ENCODE measurements at places on chromosomes 7 and 10.

- DNase-seq: no peak
Measured at GRCh38 chr7:5550385-5550784, 126.8 kb upstream of the TNRC18 start.

DNA sequence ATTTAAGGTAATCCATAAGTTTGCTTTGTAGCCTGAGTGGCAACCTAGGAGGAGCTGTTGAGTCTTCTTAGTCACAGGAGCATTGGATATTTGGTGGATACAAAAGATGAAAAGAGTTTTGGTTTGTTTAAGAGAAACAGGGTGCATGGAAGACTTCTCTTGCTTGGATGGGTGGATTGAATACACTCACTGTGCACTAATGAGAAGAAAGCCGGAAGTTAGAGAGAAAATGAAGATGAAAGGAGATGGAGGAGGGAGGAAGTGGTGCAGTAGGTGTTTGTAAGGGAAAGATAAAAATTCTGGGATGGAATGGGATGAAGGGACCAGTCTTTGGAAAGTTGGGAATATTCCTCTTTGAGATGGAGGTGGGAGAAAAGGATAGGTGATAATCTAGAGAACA is 7.7 kb downstream of the MDFIC start:
- DNase-seq: no peak

DNA sequence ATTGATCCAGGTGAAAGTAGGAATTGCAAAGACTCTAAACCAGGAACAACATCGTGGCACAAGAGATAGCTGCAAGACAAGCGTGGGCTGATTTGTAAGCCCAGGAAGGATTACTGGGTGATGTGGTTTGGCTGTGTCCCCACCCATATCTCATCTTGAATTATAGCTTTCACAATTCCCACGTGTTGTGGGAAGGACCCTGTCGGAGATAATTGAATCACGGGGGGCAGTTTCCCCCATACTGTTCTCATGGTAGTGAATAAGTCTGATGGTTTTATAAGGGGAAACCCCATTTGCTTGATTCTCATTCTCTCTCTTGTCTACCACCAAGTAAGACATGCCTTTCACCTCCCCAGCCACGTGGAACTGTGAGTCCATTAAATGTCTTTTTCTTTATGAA is 59.5 kb downstream of the ST8SIA6 start:
- no peak for DNase-seq

GRCh38 chr10:659688-660141 is 29.8 kb downstream of the DIP2C start:
- DNase-seq: no peak

- no peak for DNase-seq
Measured at GRCh38 chr7:77419102-77419501, 3.0 kb upstream of the GSAP start.

DNA sequence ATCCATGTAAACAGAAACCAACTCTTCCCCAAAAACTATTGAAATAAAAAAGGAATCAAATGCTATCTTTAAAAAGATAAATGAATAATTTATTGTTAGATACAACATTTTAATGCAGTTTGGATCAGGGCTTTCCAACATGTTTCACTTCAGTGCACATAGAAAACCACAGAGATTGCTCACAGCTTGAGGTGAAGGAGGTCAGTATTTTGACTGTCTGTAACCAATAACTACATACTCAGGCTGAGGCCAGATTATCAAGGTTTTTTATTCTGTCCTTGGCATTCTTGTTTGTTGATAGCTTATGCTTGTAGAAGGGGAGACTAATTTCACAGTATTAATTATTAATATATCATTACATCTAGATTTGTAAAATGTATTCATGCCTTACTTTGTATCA is 195.5 kb downstream of the PRKG1 start:
- no peak for DNase-seq

DNA sequence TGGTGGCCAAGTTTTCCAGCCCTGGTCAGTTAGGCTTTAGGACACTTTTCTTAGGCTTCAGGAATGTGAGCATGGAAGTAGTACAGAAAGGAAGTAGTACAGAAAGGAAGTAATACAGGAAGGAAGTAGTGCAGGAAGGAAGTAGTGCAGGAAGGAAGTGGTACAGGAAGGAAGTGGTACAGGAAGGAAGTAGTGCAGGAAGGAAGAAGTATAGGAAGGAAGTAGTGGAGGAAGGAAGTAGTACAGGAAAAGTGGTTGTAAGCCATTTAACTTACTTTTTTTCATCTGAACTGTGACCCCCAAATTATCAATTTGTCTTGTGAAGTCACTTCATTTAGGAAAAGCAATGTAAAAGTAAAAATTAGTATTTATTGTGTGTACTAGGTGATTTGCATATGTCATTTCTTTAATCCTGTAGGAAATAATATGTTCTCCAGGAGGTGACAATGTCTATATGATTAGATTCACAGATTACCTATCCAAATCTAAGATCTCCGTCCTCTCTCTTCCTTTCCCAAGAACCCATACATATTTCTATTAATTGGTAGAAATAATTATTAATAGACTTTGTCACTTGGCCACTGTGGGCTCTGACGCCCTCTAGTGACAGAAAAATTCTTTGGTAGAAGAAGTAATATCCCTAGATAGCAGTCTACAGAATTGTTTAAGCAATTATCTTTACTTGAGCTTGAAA is 3.9 kb upstream of the FAS start:
- no peak for DNase-seq

GRCh38 chr10:110914431-110914830 is 4.5 kb downstream of the BBIP1 start:
- no peak for DNase-seq

DNA sequence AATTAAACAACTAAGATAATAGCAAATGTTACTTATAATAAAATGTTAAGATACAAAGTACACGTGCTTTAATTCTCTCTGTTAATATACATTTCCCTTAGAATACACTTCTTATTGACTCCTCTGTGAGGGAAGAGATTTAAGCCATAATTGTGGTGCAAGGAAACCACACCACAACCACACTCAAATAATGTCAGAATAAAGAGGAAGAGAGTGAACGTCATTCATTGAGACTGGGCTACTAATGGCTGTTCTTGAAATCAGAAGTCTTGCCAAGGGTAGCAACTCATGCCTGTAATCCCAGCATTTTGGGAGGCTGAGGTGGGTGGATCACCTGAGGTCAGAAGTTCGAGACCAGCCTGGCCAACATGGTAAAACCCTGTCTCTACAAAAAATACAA is 10.0 kb downstream of the FAM171A1 start:
- DNase-seq: no peak

GRCh38 chr7:46784732-46785131 is 797.2 kb downstream of the TNS3 start:
- no peak for DNase-seq

DNA sequence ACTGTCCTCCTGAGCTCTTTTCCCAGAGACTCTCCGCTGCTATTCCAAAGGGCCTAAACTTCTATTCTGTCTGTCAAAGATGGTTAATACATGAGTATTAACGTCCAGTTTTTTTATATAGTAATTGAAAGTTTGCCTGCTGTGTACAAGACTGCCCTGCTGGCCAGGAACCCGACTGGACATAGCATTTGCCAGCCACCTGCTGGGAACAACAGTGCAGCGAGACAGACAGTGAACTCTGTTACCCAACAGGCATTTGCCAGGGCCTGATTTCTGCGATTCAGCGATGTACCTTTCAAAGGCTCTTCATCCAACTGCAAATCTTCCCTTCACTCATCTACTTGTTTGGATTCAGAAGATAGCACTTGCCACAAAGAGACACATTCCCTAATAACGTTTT is 128.8 kb upstream of the SEM1 start:
- DNase-seq: no peak

- DNase-seq: no peak
Measured at GRCh38 chr7:71313553-71313952, 181.6 kb downstream of the GALNT17 start.

GRCh38 chr10:63425512-63425911 is 40.3 kb downstream of the JMJD1C start:
- no peak for DNase-seq

DNA sequence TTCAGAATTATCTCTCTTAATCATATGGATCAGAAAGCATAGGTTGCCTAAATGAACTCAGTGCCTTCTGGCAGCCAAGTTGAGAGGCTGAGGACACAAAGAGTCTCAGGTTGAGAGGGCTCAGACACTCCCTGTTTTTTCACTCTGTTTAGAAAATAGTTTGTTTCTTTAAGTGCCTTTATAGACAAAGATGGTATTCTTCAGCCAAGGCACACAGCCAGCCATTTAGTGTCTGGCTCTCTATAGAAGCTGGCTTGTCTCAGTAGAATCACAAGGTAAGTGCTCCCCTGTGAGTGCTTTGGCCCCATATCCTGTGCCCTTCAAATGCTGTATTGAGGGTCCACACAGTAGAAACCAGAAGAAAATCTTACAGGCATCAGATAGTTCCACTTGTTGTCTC is 3.6 kb downstream of the GPR158 start:
- no peak for DNase-seq

- DNase-seq: no peak
Measured at GRCh38 chr7:131974671-131975070, 418.2 kb upstream of the PODXL start.

DNA sequence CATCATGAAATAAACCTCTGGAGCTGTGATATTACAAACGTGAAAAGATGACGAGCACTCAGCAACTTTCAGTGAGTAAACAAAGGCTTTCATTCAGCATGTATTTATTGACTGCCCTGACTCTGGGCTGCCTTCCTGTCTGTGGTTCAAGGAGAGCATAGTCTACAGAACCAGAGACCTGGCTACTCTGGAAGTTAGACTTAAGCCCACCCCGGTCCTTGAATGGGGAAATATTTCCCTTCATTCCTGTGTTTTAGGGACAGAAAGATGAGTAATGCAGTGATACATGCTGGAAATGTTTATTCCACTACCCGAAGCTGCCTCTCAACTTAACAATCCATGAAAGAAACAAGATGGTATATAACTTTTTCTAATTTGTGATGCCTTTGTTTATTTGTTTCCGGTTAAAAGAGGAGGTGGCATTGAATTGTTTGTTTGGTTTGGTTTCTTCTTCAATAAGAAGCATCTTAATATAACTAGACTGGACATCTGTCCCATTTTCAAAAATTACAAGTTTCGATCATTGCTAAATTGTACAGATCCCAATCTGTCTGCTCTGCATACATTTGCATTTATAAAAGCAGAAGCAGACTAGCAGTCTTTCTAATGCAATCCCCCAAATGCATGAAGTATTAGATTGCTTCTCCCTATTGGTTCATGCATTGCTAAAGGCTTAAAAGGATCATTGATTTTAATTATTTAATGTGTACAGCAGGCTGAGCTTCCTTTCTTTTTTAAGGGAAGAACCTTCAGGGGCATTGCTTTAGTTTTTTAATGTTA is 57.7 kb downstream of the TRUB1 start:
- no peak for DNase-seq
